ENCODE measurements at places on chromosomes 5 and 9.

- no peak for DNase-seq
- H3K27me3 ChIP-seq, result no peaks in the 10 kb centered on the region
- no peaks in the 10 kb centered on the region for H3K36me3 ChIP-seq
- H3K27ac ChIP-seq, result no peak overlapping the region
These were observed 21.9 kb downstream of the ZNF608 start for GRCh38 chr5:124724357-124725039.

DNA sequence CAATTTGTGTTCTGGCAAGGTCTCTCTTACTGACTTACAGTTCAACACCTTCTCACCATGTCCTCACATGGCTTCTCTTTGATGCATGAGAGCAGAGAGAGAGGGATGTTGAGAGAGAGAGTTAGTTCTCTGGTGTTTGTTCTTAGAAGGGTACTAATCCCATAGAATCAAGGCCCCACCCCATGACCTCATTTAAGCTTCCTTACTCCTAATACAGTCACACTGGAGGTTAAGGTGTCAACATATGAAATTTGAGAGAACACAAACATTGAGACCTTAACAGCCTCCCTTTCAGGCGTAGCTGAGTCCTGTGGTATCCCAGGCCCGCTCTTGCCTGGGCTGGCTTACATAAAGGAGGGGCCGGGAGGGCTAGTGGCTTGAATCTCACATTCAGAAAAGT, 10.6 kb upstream of the SEMA6A start:
- no peak overlapping the region for H3K27ac ChIP-seq
- no peak for DNase-seq
- H3K4me1 ChIP-seq, result no peaks in the 10 kb centered on the region
- no peaks in the 10 kb centered on the region for H3K36me3 ChIP-seq

GRCh38 chr9:121454972-121455371, 44.7 kb downstream of the GGTA1 start:
- H3K27ac ChIP-seq, result no peak overlapping the region
- H3K4me3 ChIP-seq, result no peak overlapping the region
- H3K36me3 ChIP-seq, result no peaks in the 10 kb centered on the region

- DNase-seq, result no peak
- peaks cover 8% of the 10 kb centered on the region for H3K4me1 ChIP-seq
- H3K36me3 ChIP-seq, result no peaks in the 10 kb centered on the region
- H3K4me3 ChIP-seq, result no peak overlapping the region
These were observed 5.1 kb upstream of the PTBP3 start for GRCh38 chr9:112338561-112338960.

GRCh38 chr5:121913418-121913817, 48.4 kb upstream of the SRFBP1 start:
- H3K4me3 ChIP-seq, result no peak overlapping the region
- H3K36me3 ChIP-seq, result no peaks in the 10 kb centered on the region
- no peaks in the 10 kb centered on the region for H3K27me3 ChIP-seq
- H3K27ac ChIP-seq, result no peak overlapping the region
- H3K4me1 ChIP-seq, result no peaks in the 10 kb centered on the region
- no peak for DNase-seq

DNA sequence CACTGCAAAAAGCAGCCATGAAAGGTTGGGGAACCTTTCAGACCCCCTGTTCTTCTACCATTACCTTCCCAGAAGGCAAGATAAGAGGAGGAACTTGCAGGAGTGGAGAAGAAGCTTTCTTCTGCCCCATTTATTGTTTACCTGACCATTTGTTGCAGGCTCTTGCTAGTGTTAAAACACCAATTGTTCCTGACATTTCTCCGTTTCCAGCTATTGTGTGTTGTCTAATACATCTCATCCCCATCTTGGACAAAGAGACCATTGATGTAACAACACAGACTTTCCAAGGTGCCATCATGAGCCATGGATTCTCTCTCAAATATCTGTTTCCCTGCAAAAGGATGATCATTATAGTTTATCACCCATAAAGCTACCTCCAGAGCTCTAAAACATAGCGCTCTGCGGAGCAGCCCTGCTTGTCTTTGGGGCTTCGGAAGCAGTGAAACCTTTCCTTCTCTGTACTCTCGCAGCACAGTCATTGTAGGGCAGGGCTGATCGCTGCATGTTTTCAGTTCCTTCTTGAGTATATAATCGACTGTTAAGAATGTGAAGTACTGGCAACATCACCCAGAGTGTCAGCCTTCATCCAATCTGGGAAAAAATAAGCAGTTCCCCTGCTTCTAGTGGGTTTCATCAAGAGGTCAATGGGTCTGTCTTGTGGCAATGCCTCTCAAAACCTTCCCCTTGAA, 680.0 kb downstream of the SEMA5A start:
- no peaks in the 10 kb centered on the region for H3K36me3 ChIP-seq
- no peak for DNase-seq
- no peak overlapping the region for H3K27ac ChIP-seq
- H3K27me3 ChIP-seq, result no peaks in the 10 kb centered on the region
- no peak overlapping the region for H3K4me3 ChIP-seq
- H3K4me1 ChIP-seq, result no peaks in the 10 kb centered on the region

- H3K27ac ChIP-seq, result no peak overlapping the region
- H3K36me3 ChIP-seq, result peaks cover 65% of the 10 kb centered on the region
- no peaks in the 10 kb centered on the region for H3K27me3 ChIP-seq
- no peaks in the 10 kb centered on the region for H3K4me1 ChIP-seq
- H3K4me3 ChIP-seq, result no peak overlapping the region
- DNase-seq, result no peak
These were observed 59.1 kb downstream of the DEPDC1B start for GRCh38 chr5:60640901-60641300.

DNA sequence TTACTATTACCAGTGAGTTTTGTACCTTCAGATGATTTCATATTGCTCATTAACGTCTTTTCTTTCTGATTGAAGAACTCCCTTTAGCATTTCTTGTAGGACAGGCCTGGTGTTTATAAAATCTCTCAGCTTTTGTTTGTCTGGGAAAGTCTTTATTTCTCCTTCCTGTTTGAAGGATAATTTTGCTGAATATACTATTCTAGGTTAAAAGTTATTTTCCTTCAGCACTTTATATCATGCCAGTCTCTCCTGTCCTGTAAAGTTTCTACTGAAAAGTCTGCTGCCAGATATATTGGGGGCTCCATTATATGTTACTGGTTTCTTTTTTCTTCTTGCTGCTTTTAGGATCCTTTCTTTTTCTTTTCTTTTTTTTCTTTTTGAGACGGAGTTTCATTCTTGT, 13.3 kb downstream of the CDK7 start:
- no peak overlapping the region for H3K27ac ChIP-seq
- H3K27me3 ChIP-seq, result no peaks in the 10 kb centered on the region

Measured in activated CD4-positive, alpha-beta memory T cell treated with anti-CD3 and anti-CD28 coated beads, Interleukin-2, amount 10 ng/mL, durations not matched to agents 7 days and 5 days (primary cell).